Activated T-cell treated with anti-CD3 and anti-CD28 coated beads for 4 hours (primary cell): ENCODE measurements at places on chromosomes 3 and 15.

DNA sequence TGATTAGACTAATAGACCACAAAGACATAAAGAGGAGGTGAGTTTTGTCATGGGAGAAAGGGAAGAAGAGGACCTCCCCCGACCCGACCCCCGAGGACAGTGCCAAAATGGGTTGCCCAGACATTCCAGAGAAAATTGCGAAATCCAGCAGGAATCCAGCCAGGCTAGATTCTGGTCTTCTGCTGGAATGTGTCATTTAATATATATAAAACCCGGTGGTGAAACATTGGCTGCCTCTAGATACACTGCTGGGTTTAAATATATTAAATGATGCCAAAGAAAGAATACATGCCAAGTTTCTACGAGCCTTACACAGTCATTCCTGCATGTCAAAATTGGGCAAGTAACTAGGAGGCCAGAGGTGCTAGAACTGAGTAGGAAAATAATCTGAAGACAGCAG lies 45.3 kb upstream of the SPESP1 start:
- no peak for DNase-seq

DNA sequence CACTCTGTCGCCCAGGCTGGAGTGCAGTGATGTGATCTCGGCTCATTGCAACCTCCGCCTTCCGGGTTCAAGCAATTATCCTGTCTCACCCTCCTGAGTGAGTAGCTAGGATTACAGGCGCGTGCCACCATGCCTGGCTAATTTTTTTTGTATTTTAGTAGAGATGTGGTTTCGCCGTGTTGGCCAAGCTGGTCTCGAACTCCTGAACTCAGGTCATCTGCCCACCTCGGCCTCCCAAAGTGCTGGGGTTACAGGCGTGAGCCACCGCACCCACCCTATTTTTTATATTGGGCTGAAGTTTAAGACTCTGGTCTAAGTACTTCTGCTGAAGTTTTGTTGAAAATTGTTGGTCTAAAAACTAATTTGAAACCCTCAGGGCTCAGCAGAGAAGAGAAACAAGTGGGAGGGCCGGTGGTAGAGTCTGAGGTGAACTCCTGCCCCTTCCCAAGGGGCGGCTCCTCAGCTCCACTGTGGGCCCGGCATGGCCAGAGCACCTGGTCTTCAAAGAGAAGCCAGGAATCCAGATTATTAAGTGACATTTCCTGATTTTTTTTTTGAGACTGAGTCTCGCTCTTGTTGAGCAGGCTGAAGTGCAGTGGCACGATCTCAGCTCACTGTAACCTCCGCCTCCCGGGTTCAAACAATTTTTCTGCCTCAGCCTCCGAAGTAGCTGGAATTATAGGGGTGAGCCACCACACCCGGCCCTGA lies 4.0 kb downstream of the HDAC11 start:
- no peak for DNase-seq

DNA sequence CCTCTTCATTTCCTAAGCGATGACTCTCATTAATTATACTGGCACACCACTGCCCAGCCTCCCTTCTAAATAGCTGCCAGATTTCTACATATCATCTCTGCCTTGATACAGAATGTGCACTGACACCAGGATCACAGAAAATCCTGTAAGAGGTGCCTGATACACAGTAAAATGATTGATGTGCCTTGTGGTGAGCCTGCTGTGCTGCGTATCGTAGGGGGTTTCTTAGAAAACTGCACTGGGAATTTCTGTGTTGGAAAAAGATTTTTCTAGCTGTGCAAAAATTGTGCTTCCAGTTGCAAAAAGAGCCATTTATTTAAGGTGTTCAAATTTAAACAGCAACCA lies 3.0 kb upstream of the PLCH1 start:
- DNase-seq: no peak

DNA sequence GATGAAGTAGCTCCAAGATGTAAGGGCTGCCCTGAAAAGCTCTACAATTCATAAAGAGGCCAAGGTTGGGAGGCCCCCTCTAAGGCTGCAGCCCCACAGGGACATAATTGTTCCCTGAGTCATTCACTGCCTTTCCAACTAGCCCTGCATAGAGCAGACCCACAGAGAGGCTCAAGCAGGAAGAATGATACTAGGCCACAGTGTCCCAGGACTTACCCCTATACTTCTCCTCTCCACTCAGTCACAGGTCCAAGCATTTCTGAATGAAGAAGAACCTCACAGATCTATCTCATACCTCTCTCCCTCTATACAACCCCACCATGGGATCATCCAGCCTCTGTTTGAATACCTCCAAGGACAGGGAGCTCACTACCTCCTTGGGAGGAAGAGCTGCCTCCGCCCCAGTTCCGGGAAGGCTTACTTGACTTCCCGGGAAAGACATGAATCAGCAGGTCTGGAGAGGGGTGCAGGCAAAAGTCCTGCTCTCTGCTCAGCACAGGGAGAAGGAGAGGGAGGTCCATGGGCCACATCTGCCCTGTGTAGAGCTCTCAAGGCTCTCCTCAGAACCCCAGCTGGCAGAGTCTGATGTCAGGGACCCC lies 6.9 kb upstream of the SKIC8 start:
- DNase-seq: no peak

DNA sequence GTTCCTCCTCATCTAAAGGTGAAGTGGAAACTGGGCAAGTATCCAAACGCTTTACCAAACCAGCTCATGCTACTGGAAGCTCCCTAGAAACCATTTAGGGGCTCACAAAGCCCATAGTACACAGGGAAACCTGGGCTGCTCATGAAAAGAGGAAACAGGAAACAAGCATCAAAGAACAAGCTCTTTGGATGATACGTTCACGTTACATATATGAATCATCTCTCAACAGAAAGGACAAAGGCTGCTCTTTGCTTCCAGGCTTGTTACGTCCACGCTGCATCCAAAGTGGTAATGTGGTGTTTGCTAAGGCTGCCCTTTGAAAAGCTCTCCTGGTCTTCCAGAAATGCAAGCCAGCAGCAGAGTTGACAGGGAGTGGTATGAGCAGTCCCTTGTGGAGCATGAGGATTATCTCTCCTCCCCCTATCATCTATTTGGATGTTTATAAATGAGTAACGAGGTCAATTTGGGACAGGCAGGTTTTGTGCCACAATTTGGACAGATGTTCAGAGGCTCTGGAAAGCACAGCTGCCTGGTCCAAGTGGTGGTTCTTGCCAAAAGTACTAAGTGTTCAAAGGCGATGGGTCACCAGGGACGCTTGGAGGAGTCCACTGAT lies 98.0 kb upstream of the RORA start:
- DNase-seq: no peak

- no peak for DNase-seq
Measured at GRCh38 chr15:81752546-81752942, 293.3 kb downstream of the MEX3B start.

DNA sequence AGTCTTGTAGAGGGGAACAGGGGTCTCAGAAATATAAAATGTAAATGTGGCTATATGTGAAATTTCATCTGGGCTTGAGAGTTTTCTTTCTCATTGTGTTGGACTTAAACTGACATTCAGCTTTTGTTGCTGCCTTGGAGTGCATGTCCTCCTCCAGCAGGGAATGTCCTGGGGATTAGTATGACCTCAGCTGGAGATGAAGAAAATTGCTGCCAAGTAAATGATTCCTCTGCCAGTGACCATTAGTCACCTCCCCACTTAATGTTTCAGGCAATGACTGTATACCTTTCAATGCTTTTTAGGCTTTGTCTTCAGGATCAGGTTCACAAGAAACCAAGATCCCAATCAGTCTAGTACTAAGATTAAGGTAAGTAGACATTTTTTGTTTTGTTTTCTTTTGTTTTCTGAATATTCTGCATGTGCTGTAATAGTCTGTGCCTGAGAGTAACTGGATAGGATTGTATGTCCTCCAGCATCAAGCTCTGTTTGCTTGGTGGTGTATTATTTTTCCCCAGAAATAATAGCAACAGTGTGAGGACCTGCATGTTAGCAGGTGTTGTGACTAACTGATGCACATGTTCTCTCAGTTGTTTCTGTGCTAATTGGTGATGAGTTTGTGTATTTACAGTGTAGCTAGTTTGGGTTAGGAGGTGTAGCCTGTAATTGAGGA lies 18.1 kb upstream of the SLC22A13 start:
- DNase-seq: no peak

DNA sequence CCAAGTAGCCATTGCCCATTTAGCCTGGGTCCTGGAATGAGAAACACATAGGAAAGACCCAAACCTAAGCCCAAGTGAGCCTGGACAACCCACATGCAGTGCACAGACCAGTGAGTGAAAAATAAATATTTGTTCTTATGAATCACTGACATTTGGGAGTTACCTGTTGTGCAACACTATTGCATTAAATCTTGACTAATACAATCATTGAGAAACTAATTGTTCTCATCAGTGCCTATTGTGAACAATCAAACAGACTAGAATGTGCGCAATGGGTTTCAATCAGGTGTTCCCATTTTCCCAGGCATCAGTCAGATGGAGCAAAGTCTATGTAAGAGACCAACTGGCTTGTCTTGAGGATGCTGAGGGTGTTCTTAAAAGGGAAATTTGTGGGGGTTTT lies 54.7 kb upstream of the CNOT10 start:
- DNase-seq: no peak

DNA sequence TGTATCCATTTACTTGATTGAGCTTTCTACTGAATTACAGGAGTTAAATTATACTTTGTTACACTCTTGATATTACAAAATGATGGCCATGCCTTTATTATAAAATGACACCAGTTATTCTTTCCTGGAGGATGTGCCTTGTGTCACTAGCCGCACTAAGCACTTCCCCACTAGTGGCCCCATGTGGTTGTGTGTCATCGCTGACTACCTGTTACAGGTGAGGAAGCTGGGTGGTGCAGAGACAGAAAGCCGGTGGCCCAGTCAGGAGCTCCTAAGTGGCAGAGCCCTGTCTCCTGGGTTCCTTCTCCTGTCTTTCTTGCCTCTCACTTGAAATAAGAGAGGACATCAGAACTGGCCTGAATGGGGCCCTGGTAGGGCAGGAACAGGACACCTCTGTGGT lies 96.8 kb downstream of the IGF1R start:
- DNase-seq: no peak

DNA sequence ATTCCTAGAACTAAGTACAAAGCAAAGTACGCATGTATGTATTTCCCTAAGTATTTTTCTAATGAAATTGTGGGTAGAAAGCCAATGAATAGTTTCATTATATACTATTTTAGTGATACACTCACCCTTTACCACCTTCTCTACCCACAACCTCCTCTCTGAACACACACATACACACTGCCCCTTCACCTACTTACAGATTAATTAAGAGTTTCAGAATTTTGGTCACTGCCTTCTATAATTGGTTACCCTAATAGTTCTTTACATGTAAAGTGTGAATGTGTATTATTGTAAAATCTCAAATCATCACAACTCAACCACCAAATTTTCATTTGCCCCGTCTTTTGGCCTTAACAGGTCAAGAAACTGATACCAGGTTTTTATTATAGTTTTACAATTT lies 7.2 kb downstream of the PFN2 start:
- no peak for DNase-seq

DNA sequence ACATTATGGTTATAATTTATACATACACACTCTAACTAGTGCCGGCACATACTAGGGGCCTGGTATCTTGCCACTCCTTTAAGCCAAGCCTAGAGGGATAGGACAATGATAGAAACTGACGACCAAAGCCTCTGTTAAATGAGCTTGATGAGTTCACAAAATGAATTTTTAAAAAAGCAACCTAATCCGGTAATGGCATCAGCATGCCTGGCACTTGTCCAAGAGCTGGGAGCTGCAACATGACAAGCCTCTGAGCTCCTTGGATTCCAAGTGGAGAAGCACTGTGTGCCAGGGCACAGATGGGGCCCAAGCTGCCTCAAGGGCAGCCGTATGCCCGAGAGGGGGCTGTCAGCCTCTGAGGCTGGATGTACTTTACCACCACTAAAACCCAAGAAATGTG lies 9.7 kb downstream of the ETV5 start:
- no peak for DNase-seq

DNA sequence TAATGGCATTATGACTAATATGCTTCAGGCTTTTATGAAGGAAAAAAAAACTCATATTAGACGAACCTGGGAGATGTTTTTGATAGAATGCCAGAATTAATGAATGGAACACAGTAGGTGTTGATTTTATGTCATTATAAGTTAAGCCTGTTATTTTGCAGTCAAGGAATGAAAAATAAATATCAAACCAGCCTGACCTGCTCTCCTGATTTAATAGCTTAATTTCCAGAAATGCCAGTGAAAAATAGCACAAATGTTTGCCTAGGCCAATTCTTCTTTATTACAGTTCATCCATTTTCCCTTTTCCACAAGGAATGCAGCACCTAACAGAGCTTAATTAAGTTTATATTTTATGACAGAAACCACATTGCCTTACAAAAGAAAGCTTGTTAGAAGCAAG lies 292.0 kb downstream of the TBL1XR1 start:
- DNase-seq: no peak

GRCh38 chr15:55869660-55870059 lies 123.8 kb downstream of the NEDD4 start:
- DNase-seq: no peak

DNA sequence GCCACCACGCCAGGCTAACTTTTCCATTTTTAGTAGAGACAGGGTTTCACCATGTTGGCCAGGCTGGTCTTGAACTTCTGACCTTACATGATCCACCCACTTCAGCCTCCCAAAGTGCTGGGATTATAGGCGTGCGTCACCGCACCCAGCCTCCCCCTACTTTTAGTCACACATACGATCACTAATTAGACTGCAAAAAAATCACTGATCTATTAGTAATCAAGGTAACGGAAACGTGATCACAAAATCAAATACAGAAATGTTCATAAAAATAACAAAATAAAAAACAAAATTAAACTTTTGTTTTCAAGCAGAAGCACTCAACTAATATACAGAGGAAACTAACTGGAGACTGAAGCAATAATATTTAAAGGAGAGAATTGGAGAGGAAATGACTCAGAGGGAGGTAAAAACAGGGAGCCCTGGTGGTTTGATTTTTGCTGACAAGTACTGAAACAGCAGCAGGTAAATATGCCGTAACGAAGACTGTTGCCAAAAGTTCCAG lies 4.6 kb downstream of the WDR53 start:
- DNase-seq: peak; percentile 7

- DNase-seq: no peak
Measured at GRCh38 chr15:56674857-56675256, 58.5 kb downstream of the ZNF280D start.
